RPMI7951 (cell line): ENCODE measurements at places on chromosomes 1 and 21.
A peak's percentile ranks its signal among the peaks of the same experiment; 100 is the strongest.

DNA sequence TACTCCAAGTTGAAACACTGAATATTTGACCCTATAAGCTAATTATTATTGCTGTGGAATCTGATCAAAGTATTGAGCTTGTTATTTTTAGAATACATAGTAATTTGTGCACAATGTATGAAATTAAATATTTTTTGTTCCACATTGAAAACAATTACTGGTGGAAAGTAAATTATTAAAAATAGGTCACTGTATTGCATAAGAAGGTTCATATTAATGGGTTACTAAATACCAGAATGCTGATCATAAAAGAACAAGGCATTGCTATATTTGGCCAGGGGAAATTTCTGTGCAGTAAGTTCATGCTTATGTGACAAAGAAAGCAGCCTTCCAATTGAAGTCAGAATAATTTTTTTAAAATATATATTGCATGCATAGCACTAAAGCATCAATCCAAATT, 159.4 kb downstream of the TPR start:
- no peak for DNase-seq

GRCh38 chr1:186957314-186957713, 128.6 kb downstream of the PLA2G4A start:
- DNase-seq: no peak

DNA sequence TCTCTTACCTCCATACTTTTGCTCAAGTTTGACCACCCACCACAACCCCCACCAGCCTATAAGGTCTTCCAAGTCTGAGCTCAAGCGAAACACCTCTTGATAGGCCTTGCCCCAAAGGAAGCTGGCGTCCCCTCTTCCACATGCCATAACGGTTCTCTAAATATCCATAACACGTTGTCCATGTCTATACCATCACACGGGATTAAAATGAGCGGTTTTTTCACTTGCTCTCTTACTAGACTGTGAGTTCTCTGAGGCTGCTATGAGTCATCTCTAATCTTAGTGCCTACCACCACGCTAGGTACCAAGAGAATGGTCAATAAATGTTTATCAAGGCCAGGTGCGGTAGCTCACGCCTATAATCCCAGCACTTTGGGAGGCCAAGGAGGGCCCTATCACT, 41.0 kb downstream of the WASF2 start:
- DNase-seq: no peak

DNA sequence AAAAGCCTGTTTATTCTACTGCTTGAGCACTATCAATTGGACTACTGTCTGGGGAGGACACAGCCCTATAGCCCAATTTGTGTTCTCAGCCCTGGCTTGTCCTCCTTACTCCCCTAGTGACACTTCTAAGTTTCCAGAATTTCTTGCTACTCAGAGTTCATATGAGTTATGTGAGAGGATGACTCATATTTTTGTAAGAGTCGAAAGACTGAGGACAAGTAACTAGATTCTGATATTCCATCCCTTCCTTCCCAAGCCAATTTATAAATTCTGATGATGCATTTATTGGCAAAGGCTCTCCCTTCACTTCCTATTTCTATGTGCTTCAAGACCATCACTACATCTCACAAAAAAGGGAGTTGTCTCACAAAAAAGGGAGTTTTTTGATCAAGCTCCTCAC, 422.2 kb upstream of the DEPDC1 start:
- DNase-seq: no peak

DNA sequence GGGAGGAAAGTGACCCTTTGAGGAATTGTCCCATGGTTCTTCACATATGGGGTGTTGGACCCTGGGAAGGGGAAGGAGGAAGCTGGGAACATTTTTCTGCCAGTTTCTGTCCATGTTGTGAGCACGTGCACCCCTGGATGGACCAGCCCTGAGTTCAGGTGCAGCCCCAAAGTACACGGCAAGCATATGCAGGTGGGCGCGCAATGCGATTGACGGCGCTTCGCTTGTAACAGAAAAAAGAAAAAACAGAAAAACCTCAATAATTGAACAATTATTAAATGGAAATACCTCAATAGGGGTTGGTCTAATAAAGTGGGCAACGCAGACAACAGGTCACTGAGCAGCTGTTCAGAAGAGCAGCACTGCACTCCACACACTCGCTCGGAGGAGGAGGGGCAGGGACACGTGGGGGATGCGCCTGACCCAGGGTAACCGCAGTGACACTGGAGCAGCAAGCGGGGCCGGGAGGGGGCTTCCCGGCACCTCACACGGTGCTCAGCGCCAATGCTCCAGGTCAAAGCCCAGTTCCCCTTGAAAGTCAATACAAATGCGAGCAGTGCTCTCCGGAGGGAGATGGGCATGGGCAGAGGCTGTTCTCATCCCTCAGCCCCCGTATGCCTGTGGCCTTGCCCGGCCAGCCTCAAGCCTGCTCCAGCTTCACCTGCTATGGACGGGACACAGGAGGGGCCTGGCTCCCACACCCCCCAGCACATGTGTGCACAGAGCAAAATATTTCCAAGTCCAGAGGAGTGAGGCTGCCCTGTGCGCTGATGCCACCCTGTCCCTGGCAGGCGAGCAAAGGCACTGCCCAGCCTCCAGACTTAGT, 6.6 kb upstream of the ACTRT2 start:
- no peak for DNase-seq

- DNase-seq: no peak
These were observed 33.6 kb downstream of the KIF26B start for GRCh38 chr1:245188403-245188802.

DNA sequence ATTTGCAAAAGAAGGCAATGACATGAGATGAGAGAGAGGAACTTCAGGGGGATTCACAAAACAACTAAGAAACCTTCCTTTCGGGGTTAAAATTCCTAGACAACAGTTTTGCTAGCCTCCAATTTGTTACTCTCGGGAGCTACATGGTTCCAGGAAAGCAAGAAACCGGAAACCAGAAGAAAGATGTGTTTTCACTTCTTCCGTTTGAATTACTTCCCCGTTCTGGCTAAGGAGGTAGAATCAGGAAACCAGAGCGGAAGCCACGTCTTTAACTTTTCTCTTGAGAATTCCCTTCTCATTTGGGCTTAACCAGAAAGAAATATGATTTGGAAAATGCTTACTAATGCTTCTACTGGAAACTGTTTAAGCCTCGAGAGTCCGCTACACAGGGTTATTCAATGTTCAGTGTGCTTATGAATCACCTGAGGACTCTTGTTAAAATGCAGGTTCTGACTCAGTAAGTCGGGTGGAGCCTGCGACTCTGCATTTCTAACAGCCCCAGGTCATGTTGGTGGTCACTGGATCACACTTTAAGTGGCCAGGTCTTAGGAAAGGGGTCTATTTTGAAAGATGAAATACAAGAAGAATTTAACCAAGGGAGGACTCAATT, 43.5 kb upstream of the MCOLN3 start:
- DNase-seq: no peak

GRCh38 chr1:229410692-229411433, 23.0 kb downstream of the ACTA1 start:
- DNase-seq: peak; percentile 87

- no peak for DNase-seq
These were observed 8.4 kb downstream of the TNFRSF1B start for GRCh38 chr1:12174924-12175810.

DNA sequence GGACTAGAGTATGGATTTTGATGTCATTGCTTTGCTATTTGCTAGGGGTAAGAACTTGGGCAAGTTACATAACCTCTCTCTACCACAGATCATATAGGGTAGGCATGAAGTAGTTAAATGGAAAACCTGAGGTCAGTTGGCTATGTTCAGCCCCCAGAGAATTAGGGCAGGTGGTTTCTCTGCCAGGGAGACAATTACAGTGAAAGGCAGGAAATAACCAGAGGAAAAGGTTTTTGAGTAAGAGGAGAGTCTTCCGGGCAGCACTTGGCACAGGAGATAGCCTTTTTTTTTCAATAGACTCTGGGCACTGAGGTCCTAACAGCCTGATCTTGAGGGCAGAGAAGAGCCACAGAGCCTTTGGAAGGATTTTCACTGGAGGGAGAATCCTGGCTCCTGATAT, 16.7 kb upstream of the SERBP1 start:
- no peak for DNase-seq

DNA sequence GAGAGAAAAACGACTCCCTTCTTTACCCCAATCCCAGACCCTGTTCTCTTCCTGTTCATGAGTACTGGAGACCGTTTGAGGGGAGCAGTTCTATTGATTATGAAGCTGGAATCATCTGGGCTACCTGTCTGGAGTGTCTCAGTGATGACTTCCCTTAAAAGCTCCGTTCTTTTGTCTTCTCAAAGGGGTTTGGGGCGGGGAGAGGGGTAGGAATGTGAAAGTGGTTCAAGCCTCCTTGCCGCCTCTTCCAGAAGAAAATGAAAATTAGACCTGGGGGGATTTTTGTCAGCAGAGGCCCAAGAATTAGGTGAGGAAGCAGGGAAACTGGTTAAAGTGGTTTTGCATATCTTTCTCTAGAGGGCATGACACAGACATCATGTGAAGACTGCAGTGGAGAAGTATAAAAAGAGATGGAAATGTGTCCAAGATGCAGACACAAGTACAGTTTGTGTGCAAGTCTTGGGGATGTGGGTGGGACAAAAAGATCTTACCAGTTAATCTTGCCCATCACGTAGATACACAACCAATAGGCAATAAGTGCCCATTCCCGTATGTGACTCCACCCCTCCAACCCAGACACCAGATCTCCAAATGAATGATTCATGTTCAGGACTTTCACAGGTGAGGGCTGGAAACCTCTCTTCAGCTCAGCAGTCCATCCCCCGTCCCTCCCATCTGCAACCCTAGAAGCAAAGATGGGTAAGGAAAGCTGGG, 470 bp upstream of the MTMR11 start:
- peak; percentile 65 for DNase-seq
